ENCODE measurements at places on chromosomes 12 and 14. TPM values are rescaled to one million over a fixed set of nuclear protein-coding genes. Genes with fewer than 3 reads are reported as not detected.

MYO1H gene
- 0.09 TPM for total RNA-seq

DNA sequence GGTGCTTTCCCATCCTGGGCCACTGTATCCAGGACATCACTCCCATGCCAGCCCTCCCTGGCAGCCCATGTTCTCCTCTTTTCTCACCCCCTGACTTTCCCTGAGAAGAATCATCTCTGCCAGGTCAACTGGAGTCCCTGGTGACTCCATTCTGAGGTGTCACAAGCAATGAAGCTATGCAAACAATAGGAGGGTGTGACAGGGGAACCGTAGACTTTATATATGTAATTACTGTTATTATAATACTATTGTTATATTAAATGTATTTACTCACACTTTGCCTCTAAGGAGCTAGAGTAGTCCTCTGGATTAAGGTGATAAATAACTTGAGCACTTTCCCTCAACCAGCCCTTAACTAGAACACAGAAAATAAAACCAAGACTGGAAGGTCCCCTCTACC, 9.2 kb downstream of the ZNF219 start:
- DNase-seq = no peak

GRCh38 chr14:20873370-20874177, 17.6 kb upstream of the RNASE3 start:
- no peak for DNase-seq

GRCh38 chr14:92952481-92953298, 29.7 kb downstream of the CHGA start:
- peak; percentile 24 for DNase-seq

INHBC gene
- not detected for total RNA-seq

ACSM4 gene
- total RNA-seq = not detected

DNA sequence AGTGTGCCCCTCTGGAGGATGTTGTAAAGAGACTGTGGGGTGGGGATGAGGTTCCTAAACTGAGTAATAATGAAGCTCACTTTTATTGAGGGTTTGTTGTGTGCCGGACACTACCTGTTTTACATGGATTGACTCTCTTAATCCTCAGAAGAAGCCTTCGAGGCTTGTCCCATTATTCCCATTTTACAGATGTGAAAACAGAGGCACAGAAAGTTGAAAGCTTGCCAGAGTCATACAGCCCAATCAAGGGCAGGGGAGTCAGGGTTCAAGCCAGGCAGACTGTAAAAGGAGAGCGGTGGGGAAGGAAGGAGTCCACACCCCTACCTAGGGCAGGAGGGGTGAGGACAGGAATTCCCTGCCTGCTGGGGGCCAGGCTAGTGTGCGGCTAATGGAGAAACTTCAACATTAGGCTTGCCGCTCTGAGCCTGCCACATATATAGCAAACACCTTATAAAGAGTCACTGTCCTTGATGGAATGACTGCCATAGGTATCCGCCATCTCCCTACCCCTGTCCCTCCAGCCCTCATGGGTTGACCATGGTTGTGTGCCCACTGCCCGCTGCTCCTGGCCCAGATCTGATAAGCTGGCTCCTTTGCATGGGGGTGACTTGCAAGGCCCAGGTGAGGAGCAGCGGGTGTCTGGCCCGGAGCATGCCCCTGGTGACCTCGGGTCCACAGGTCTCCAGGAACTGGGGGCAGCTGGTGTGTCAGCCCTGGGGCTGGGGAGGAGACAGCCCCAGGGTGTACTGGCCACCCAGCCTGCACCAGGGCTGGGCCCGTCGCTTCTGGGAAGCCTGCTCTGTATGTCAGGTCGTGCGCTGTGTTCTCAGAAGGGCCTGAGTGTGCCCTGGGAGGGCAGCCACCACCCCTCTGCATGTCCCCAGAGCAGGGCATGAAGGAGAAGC, 12.2 kb downstream of the ORAI1 start:
- DNase-seq = no peak

ASCL1 gene
- 14.0 TPM for total RNA-seq

GRCh38 chr12:42442311-42442759, 116.4 kb downstream of the PPHLN1 start:
- DNase-seq = no peak

DNA sequence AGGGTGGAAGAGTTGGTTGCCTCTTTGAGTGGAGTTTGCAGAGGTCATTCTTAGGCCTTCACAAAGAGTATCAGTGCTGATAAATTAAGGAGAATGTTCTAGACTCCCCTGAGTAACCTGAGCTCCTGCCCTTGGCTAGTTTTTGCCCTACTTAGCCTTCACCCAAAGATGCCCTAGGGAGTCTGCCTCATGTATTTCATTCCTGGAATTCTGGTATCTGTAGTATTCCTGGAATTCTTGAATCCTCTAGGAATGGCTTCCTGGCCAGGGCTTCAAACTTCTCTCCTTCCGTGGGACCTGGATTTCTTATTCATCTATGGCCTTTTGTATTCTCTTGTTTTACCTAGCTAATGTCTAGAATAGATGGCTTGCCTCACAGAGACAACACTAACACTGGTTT, 701.1 kb downstream of the NOVA1 start:
- DNase-seq = no peak

ACVRL1 gene
- total RNA-seq = 12.3 TPM

GRCh38 chr12:30936036-30936435, 9.5 kb downstream of the TSPAN11 start:
- DNase-seq = no peak

SLC2A14 gene
- total RNA-seq = 2.3 TPM

ERBB3 gene
- total RNA-seq = 4.7 TPM

DNA sequence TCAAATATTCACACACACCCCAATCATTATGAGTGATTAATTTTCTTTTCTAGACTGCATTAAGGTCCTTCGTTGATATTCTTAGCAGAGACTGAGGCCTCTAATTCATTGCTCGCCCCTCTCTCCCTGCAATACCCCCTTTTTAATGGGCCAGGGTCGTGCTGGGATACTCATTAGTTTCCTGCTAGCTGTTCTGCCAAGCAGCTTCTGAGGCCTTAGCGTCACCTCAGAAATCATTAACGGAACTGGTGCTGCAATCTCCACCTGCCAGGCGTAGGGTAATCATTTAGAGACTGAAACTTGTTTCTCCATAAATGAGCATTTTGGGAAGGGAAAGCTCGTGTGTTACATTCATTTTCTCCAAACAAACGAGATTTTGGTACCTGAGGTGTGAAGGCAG, 1054.7 kb downstream of the GALC start:
- no peak for DNase-seq

DNA sequence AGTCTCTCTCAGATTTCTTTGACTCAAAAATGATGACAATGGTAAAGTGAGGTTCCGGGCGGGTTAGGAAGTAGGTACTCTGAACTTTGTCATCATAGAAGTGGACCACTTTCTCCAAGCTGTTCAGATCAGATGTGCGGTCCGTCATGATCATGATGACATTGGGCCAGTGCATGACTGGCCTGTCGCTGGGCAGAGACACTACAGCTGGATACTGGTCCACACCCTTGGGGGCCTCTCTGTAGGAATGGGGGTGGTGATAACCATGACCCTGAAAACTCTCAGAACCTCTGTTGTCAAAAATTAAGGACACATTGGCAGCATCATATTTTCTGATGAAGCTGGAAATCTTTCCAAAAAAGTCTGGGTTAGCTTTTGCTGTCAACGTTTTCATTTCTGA, 28.2 kb downstream of the KICS2 start:
- DNase-seq = no peak

DNA sequence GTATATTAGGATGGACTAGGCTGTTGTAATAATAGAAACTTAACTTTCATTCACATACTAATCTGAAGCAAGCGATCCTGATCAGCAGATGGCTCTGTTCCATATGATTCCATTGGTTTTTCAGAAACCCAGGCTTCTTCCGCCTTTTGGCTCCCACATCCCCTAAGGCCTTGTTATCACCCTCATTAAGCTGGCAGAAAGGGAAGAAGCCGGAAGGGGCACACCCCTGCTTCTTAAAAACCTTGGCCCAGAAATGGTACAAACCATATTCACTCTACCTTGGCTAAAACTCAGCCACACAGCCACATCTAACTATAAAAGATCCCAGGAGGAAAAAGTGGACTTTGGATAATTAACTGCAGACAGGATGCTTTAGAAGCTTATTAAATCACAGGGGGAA, 329.2 kb downstream of the PCNX1 start:
- DNase-seq = no peak

GRCh38 chr14:29240066-29240465, 473.5 kb downstream of the FOXG1 start:
- no peak for DNase-seq

DNA sequence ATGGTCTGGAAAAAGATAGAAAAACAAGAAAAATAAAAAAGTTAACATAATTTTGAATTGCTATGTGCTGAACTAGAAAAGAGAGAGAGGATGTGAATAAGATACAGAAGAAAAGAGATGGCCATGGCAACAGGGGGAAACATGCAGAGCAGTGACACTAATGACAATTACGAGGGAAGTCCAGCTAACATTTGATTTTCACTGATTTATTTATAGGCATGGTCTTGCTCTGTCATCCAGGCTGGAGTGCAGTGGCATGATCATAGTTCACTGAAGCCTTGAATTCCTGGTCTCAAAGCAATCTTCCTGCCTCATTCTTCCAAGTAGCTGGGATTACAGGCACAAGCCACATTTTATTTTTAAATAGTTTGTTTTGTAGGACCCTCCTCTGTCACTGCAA, 1.8 kb downstream of the OR6C74 start:
- no peak for DNase-seq

PRH2 gene
- 0.64 TPM for total RNA-seq

- no peak for DNase-seq
Observed at GRCh38 chr12:95634622-95635621, 83.6 kb upstream of the USP44 start.

- peak; percentile 89 for DNase-seq
Observed at GRCh38 chr12:48788854-48789775, at the start of gene ADCY6. ADCY6 (minus strand) TSS chr12:48789089; CDS start chr12:48783434, 5,655 bp downstream.

DNA sequence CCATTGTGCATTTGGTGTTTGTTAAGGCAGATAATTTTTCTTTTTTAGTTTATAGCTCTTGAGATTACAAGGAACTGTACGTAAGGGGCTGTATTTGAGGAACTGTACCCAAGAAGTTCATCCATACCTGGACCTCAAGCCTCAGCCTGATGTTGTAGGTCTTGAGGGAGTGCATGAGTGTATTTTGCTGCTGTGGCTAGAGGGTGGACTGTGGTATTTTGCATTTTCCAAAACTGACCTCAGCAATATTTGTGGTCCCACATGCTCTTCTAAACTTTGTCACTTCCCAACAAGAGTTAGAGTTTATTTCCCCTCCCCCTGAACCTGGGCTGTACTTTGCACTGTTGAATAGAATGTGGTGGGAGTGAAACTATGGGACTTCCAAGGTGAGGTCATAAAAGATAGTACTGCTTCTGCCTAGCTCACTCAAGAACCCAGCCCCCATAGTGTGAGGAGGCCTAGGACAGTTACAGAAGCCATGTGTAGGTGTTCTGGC, 42.2 kb upstream of the FBXO33 start:
- no peak for DNase-seq

DNA sequence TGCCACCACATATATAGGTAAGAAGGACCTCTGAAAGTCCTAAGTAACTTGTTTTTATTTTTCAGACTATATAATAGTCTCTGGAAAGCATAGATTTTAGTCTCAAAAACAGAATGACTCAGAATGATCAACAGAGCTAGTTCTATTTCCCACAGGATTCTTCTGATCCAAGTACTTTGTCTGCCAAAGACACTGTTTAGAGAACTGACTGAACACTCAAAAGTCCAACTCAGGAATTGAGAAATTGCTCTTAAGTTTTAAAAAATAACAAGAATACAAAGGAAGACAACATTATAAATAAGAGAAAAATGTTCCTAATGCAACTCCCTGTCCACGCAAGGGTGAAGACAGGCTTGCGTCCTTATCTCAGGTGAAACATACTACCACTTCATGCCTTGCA, 29.0 kb downstream of the LGMN start:
- DNase-seq = no peak

DNA sequence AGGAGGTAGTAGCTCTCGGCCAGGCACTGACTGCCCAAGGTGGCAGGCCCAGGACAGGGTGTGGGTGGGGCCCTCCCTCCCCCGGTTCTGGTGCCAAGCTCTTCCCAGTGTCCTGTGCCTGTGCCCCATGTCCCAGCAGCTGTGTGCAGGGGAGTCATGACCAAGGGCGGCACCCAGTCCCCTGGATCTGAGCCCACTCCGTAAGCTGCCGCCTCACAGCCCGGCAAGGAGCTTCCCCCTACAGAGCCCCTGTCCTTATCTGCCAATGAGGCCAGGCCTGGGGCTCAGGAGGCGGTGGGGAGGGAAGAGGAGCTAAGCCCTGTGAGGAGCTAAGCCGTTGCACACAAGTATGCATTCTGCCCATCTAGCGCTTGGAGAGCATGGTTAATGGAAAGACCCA, 5.6 kb upstream of the C14orf180 start:
- DNase-seq = no peak

GRCh38 chr14:38248321-38249028, 7.4 kb downstream of the CLEC14A start:
- no peak for DNase-seq

GRCh38 chr14:91284146-91284790, 39.8 kb upstream of the GPR68 start:
- DNase-seq = no peak

- DNase-seq = no peak
Observed at GRCh38 chr12:67922245-67922644, 67.0 kb upstream of the IFNG-AS1 start.

DNA sequence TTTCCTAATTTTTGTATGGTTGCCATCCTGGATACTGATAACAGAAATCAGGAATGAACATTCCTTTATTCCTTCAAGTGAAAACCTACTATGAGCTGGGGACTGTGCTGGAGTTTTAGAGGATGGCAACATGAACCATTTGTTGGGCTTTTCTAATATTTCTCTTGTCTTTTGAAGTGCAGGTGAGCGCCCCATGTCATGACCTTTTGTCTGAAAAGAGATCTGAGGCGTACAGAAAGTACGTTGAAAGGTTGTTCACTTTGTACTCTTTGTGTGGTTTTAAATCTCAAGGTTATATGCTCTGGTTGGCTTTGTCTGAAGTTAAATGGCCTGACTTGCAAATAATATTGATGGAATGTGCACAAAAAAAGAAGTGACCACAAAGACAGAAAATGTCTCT, 79.0 kb downstream of the GAS2L3 start:
- no peak for DNase-seq

GRCh38 chr12:104652910-104653309, 196.2 kb downstream of the CHST11 start:
- no peak for DNase-seq

GRCh38 chr12:69431591-69432222, 38.5 kb upstream of the FRS2 start:
- no peak for DNase-seq

OR9K2 gene
- total RNA-seq = not detected

SERPINA1 gene
- total RNA-seq = 1.9 TPM

- DNase-seq = peak; percentile 39
Observed at GRCh38 chr14:54691525-54692283, 124.8 kb downstream of the SAMD4A start.

DNA sequence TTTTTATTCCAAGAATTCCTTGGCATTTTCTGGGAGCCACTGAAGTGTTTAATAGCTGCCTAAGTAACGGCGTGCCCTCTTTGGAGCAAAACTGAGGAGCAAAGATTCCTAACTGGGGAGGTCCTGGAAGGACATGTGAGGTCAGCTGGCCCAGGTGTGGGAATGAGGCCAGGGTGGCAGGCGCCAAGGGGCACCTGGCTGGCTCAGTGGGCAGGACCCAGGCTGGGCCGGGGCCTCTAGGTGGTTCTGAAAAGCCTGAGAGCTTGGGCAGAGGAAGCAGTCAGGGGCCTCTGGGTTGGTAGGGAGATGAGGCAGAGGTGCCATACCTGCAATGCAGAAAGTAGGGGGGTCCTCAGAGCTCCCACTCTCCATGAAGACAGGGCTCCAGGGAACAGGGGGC, 27.1 kb upstream of the DIO3 start:
- DNase-seq = no peak

Data from cerebellum (tissue), 4 donors.